ENCODE measurements at places on chromosomes 3 and 15.

- DNase-seq, result no peak
Observed at GRCh38 chr15:83290236-83290635, 5.8 kb upstream of the BNC1 start.

- no peak for DNase-seq
Observed at GRCh38 chr15:62770111-62770660, 272.4 kb upstream of the TPM1 start.

- DNase-seq, result no peak
Observed at GRCh38 chr3:192645437-192645836, 81.9 kb downstream of the FGF12 start.

GRCh38 chr3:22117091-22117490, 366.1 kb upstream of the ZNF385D start:
- no peak for DNase-seq

GRCh38 chr3:162658003-162658402, 1161.4 kb downstream of the OTOL1 start:
- no peak for DNase-seq

DNA sequence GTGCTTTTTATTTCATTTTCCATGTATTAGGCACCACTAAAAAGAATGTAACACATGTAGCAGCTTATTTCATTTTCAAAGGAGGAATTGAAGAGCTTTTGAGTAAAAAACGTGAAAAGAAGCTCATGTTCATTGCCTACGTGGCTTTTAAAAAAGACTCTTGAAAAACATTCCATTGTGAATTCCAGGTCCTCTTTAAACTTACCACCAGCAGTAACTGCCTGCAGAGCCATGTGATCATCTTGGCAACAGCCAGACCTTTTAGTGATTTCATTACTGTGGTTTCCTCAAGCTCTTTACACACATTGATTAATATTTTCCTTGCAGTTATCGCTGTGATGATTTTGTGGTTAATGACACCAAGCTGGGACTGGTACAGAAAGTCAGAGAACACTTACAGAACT, 43.8 kb upstream of the FBXL22 start:
- DNase-seq, result no peak

GRCh38 chr15:74265046-74265639, 29.0 kb downstream of the CCDC33 start:
- DNase-seq, result peak; percentile 1

- no peak for DNase-seq
Observed at GRCh38 chr3:101667331-101667730, 9.6 kb downstream of the ZBTB11 start.

GRCh38 chr3:133301731-133302130, 98.1 kb upstream of the BFSP2 start:
- DNase-seq, result no peak

DNA sequence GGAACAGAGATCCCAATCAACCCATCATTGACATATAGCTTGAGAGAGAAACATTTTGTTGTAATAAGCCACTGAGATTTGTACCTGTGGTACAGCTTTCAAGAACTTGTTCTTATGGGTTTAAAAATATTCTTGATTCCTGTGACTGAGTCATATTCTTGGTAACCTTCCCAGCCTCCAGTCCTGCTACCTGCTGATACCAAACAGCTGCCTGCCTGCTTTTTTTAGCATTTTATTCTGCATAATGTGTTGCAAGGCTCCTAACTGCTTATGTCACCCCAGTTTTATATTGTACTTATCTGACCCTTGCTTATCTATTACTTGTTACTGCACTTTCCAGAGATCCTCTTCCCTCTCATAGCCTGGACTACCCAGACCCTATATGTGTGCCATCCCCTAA, 349.3 kb upstream of the SOX2 start:
- no peak for DNase-seq

DNA sequence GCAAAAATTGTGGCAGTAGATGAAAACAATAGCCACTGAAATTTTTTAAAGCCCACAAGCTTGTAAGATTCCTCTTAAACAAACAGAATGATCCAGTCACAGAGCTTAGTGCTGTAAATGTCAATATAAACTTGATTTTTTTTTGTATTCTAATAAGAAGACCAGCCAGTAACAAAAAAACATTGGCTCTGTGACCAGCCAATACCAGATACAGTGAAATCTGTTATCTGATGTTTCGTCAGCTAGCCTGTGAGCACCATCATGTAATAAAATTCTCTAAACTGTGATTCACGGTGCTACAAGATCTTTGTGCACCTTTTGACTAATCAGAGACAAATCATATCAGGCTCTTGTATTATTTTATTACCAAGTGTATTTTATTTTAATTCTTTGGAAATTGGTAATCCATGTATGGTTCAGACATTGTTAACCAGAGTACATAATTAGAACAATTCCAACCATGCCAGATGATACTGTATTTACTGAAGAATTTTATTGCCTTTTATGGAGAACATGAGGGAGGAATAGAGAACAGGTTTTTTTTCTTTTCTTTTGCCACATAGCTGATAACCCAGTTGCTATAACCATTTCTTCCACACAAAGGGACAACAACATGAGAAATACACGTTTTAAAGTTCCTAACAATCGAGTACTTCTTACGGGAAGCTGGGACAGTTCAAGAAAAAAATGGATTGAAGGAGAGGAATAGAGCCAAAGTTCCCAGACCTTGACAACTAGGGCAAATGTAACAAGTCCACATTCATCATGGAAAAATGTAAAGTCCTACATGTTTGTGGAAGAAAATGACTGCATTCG, 71.9 kb downstream of the FILIP1L start:
- DNase-seq, result no peak

GRCh38 chr3:187615630-187616029, 54.6 kb downstream of the SST start:
- DNase-seq, result no peak

- no peak for DNase-seq
Observed at GRCh38 chr15:56250626-56251025, 6.9 kb upstream of the RFX7 start.

- no peak for DNase-seq
Observed at GRCh38 chr15:44450172-44450571, 22.7 kb downstream of the CTDSPL2 start.

GRCh38 chr15:79990280-79990996, 19.4 kb upstream of the BCL2A1 start:
- DNase-seq, result no peak

- no peak for DNase-seq
Observed at GRCh38 chr15:71219645-71220044, 104.4 kb downstream of the THSD4 start.

GRCh38 chr15:41805711-41806110, 22.2 kb upstream of the JMJD7 start:
- no peak for DNase-seq

GRCh38 chr3:142007710-142008399, 131.4 kb downstream of the ATP1B3 start:
- no peak for DNase-seq

GRCh38 chr3:61960976-61961375, 399.6 kb downstream of the PTPRG start:
- DNase-seq, result no peak

DNA sequence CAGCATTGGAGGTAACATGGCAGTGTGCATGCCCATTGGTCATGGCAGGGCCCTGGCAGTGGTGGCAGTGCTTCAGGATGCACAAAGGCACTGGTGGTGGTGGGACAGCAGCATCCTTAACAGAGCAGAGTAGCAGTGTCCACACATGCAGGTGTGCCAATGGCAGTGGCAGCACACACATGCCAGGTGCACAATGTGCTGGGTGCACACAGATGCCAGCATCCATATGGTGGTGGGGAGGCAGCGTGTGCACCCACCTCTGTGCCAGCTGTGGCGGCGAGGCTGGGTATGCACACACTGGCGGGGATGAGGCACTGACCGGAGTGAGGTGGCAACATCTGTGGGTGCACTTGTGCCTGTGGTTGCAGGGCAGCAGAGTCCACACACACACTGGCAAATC, 150.6 kb downstream of the SI start:
- no peak for DNase-seq

DNA sequence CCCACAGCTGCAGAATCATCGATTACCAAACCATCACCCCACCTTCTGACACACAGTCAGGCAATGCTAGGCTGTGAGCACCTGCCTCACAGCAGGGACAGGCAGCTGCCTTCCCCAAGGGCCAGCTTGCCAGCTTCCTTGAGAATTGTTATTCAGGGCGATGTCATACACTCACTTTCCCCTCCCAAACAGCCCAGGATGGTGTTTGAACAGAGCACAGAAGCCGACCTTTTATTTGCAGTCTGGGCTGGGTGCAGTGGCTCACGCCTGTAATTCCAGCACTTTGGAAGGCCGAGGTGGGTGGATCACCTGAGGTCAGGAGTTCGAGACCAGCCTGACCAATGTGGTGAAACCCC, 84.5 kb upstream of the HERC1 start:
- DNase-seq, result no peak

- no peak for DNase-seq
Observed at GRCh38 chr15:46277451-46277850, 642.6 kb downstream of the SQOR start.

- no peak for DNase-seq
Observed at GRCh38 chr3:56754741-56755417, 46.9 kb downstream of the ARHGEF3 start.

DNA sequence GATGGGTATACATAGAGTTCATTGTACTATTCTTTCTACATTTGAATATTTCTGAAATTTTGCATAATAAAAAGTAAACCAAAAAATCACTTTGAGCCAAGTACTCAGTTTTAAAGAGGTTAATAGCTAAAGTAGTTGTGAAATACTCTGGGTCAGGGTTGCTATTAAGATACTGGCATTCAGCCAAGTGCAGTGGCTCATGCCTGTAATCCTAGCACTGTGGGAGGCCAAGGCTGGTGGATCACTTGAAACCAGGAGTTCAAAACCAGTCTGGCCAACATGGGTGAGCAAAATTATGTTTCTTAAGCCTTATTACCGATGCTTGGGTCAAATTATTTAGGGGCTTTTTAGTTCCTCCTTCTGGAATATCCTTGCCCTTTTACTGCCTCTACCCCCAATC, 122.0 kb upstream of the MELTF start:
- DNase-seq, result no peak

DNA sequence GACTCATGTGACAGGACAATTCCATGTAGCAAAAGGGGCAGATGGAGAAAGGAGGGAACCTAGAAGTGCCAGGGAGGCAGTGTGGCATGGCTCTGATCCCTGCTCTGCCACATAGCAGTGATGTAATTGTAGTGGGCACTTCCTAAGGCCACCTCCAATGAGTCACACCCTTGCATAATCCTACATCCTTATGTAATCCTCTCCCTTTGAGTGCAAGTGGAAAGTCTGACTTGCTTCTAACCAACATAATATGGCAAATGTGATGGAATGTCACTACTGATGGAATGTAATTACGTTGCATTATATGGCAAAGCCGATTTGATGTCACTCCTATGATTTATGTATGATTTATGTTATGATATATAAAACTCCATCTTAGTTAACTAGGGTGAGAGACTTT, 72.9 kb upstream of the ATP2C1 start:
- no peak for DNase-seq

DNA sequence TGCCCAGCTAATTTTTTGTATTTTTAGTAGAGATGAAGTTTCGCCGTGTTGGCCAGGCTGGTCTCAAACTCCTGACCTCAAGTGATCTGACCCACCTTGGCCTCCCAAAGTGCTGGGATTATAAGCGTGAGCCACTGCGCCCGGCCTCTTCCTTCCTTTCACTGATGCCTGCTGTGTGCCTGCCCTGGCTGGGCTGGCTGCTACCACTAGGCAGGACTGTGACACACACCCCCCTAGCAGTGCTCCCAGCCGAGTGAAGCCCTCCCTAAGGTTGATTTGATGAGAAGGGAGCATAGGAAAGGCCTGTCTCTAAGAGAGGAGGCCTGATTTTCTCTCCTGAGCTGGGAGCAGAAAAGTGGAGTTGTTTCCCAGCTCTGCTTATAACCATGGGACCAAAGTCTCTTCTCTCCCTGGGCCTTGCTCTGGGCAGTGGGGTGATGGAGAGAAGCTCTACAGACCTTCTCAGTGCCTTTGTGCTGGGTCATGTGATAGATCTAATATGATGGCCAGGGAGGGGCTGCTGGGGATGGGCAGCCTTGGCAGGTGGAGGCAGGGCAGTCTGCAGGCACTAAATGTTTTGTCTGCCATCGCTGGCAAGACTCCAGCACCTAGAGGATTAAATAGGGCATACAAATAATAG, 20.1 kb upstream of the SFMBT1 start:
- no peak for DNase-seq

DNA sequence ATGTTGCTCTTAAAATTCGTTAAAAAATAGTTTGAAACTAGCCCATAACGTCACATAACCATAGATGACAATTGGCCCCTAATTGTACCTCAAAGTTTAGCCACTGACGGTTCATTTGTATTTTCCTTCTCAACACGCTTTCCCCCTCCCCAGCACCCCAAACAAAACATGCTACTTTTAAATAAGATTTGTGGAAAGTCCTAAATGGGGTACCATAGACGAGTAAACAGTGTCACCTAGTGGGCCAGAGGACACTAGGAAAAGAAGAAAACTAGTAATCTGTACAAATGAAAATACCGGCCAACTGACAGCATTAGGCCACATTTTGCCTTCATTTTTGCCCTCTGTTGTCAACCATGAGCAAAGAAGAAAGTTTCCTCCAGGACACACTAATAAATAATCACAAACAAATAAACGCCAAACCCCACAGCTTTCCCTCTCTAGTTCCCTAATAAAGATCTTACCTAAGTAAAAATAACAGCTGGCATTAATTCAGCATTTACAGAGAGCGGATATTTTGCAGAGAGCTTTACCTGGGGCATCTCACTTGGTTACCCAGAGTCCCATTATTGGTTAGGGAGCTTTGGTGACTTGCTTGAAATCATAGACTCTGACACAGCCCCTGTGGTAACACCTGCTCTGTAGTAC, 175.1 kb upstream of the ATP11B start:
- DNase-seq, result no peak

DNA sequence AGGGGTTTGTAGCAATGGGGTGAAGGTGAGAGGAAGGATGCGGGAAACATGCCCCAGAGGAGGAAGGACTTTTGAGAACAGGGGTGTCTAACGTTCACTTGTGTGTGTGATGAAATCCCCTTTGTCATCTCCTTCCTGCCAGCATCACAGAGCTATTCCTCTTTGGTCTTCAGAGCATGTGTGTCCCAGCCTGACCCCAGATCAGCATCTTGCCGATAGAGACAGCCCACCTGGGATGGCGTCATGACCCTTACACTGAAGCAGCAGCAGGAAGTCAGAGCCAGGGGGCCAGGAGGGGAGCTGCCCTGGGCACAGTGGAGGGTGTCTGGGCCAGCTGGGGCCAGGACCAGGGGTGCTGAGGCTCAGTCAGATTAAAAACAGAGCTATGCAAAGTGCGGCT, 29.9 kb upstream of the GRIP2 start:
- peak; percentile 13 for DNase-seq

- no peak for DNase-seq
Observed at GRCh38 chr3:20924646-20925385, 738.8 kb upstream of the SGO1 start.
